ENCODE measurements at places on chromosomes 5 and 9.

GRCh38 chr5:14097998-14098471, 45.1 kb upstream of the TRIO start:
- DNase-seq: no peak

GRCh38 chr9:2602704-2603116, 18.9 kb upstream of the VLDLR start:
- no peak for DNase-seq

DNA sequence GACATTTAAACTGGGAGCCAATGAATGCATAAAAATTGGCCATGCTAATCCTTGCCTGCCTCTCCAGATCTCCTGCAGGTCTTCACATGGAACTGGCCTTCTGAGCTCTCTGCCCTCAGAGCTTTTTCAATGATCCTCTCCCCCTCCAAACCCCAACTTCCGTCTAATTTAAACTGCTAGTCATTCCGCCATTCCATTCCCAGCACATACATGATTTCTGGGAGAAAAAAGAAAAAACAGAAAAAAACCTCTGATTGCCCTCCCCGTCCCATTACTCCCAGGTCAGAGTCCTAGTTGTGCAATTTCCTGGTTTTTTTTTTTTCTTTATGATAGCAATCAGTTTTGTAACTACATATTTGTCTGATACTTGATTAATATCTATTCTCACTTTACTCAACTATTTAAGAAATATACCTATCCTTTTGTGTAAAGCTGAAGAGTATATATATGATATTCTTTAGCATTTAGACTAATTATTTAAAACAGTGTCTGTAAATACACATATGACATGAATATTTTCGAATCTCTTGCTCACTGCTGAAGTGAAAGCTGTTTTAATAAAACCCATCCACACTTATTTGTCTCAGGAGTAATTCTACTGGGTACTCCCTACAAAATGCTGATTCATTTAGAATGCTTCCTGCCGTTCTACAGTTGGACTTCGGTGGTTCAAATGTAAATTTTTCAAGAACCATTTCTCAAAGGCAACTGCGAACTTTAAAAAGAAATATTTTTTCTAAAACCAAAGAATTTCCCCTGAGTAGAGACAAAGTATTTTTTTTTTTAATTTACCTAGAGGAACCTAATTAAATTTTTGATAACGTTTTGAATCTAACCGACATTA, 1.6 kb downstream of the HINT1 start:
- no peak for DNase-seq

- DNase-seq: no peak
Measured at GRCh38 chr9:23798325-23798724, 27.7 kb downstream of the ELAVL2 start.

GRCh38 chr9:32350682-32351081, 33.8 kb upstream of the ACO1 start:
- no peak for DNase-seq

- DNase-seq: no peak
Measured at GRCh38 chr5:74266836-74267235, 373.7 kb downstream of the ENC1 start.

GRCh38 chr9:19102181-19102630, 498 bp downstream of the HAUS6 start:
- no peak for DNase-seq

DNA sequence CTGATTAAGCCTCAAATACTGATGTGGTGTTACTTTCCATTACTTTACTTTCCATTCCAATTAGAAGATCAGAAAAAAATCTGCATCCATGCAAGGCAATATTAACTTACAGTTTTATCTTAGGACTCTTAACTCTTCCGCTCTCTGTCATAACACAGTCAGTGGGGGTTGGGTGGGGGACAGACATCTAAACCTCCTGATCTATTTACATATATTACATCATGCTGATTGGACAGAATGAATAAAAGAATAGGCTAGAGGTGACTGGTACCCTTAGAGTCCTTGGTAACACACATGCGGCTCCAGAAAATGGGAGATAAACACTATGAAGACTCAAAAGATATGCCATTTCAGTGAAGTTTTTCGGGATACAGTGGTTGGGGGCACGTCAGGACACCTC, 27.6 kb downstream of the RAPGEF6 start:
- DNase-seq: no peak
